Stimulated activated CD4-positive, alpha-beta T cell treated with anti-CD3 and anti-CD28 coated beads, Interleukin-1b, Interleukin-23, amount 100 ng/mL, for 24 hours (primary cell): ENCODE measurements at places on chromosomes 5 and 9.

GRCh38 chr5:144191531-144191930, 20.9 kb downstream of the KCTD16 start:
- no peak for DNase-seq

DNA sequence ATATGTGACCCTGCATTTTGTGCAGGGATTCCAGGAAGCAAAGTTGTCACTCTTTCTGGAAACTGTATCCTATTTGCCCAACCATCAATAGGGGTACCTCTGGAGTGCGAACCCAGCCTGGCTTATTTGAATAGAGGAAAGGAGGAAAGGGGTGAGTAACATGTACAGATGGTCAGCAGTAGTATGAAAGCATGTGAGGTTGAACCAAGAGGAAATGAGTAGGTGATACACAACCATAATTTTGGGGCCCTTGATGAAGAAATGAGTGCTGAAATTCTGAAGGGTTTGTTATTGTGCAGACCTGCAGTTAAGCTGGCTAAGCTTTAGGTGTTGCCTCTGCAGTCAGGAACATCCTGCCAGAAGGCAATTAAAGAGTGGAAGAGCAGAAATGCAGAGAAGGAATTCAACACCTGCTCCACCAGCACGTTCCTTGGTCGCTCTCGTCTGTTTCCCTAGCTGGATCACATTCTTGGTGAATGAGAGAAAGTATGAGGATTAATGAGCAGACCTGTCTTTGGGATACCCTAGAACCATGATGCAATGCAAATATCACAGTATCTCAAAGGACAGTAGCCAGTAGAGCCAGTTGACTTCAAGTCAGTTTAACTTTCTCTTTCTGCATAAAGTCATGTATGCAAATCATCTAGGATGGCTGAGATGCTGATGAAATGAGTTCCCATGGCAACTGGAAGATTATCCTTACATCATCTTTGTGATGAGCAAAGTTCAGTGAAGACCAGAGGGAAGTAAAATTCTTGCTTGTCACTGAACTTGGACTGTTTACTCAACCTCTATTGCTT, 13.2 kb upstream of the IL12B start:
- DNase-seq, result no peak

DNA sequence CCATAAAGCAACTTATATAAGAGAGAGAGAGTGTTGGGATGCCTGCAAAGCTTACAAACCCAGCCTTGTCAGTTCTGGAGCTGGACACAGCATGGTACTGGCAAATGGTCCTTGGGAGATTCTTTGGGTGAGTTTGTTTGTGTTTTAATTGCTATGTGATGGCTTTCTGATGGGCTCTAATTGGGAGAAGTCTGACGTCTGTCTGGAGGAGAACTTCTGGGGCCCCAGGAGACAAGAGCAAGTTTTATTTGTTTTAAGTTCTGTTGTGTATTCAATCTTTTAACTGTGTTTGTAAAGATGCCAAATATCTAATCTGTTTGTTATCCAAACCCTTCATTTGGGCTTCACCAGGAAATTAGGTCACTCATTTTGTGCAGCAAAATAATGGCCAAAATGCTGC, 50.3 kb upstream of the AFAP1L1 start:
- no peak for DNase-seq

DNA sequence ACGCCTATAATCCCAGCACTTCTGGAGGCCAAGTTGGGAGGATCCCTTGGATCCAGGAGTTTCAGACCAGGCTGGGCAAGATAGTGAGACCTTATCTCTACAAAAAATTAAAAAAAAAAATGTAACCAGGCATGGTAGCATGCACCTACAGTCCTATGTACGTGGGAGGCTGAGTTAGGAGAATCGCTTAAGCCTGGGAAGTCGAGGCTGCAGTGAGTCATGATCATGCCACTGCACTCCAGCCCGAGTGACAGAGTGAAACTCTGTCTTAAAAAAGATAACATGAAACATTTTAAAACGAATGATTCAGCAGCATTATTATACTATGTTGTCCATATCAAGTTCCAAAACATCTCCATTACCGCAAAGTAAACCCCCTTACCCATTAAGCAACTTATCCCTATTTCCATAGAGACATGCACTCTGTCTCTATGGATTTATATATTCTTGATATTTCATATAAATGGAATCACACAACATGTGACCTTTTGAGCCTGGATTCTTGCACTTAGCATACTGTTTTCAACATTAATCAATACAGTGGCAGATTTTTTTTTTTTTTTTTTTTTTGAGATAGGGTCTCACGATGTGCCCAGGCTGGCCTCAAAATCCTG, 56.9 kb upstream of the MTMR12 start:
- no peak for DNase-seq

DNA sequence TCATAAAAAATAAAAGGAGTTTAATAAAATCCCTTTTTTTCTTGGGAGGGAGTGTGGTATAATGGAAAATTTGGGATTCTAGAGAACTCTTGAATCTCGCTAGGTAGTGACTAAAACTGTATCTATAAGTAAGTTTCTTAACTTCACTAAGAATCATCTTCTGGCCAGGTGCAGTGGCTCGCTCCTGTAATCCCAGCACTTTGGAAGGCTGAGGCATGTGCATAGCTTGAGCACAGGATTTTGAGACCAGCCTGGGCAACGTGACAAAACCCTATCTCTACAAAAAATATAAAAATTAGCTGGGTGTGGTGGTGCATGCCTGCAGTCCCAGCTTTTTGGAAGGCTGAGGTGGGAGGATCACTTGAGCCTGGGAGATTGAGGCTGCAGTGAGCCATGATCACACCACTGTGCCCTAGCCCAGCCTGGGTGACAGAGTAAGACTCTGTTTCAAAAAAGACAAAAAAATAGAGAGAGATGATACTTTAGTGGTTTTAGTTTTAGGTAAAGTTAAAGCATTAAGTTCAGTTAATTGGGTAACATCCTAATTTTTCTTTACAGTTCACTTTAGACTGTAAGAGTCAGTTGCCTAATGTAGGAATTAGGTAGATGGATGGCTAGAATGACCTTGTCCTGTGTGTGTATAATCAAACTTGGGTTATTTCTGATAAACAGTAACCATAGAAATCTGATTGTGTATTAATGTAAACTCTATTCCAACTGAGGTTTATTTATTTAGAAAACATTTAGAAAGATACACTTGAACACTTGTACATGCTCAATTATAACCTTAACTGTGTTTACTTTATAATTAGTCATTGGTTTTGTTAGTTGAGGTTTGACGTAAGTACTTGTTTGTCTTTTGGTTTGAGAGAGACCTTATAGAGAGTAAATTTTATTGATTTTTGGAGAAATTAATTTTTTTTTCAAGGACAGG, 17.8 kb downstream of the UNC13B start:
- no peak for DNase-seq

DNA sequence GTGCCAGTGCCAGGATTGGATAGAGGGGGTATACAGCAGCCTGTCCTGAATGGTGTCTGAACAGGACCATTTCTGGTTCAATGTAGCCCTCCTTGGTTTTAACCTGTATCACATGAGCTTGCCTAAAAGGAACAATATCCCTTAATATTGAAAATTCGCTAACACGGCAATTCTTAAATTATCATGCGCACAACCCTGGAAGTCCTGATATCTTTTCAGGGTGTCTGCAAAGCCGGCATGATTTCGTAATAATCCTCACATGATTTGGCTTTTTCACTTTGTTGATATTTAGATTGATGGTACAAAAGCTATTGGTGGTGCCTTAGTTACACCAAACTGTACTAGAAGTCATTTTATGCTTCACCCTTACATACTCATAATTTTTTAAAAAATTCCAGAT, 53.2 kb downstream of the PCSK1 start:
- DNase-seq, result no peak

- no peak for DNase-seq
Measured at GRCh38 chr9:90815183-90815943, 13.7 kb downstream of the SYK start.
